Subcutaneous preadipocyte (primary cell): ENCODE measurements at places on chromosomes 1 and 21. TPM values are rescaled to one million over a fixed set of nuclear protein-coding genes. Genes with fewer than 3 reads are reported as not detected.

The TCHHL1 gene
- not detected in 2 replicates for total RNA-seq

The TMOD4 gene
- not detected in 2 replicates for total RNA-seq

The OR2T11 gene
- not detected in 2 replicates for total RNA-seq

The MAP3K21 gene
- total RNA-seq, result 1.1 and 3.7 TPM in 2 replicates

The MFSD2A gene
- 6.2 and 16.6 TPM in 2 replicates for total RNA-seq

The ANGPTL3 gene
- total RNA-seq, result under 0.01 TPM in 1 of 2 replicates, not detected in the other

The SLC35F3 gene
- not detected in 2 replicates for total RNA-seq
